ENCODE measurements at places on chromosomes 2 and 18.

DNA sequence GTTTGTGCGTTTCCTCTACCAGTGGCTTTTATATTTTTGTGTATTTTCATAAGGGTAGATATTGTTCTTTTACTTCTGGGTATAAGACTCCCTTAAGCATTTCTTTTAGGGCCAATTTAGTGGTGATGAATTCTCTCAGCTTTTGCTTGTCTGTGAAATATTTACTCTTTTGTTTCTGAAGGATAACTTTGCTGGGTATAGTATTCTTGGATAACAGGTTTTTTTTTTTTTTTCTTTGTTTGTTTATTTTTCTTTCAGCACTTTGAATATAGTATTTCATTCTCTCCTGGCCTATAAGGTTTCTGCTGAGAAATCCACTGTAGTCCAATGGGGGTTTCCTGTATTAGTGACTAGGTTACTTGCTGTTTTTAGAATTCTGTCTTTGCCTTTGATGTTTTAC lies 122.7 kb downstream of the XRCC5 start:
- no peak for DNase-seq

DNA sequence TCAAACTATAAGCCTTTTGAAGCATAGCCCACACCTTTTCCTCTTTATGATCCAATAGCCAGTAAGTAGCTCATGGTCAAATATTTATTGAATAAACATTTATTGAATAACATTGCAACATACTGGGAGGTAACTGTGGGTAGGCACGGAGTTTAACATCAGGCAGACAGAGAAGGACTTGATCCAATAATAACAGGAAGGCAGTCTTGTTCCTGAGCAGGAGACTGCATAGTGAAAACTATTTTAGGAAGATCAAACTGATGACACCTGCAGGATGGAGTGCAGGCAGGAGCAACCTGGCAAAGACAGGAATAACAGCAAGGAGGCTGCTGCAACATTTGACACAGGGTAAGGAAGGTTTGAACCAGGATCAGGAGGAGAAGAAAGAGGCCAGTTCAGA lies 3.1 kb upstream of the DCTN1 start:
- DNase-seq: peak; percentile 44

DNA sequence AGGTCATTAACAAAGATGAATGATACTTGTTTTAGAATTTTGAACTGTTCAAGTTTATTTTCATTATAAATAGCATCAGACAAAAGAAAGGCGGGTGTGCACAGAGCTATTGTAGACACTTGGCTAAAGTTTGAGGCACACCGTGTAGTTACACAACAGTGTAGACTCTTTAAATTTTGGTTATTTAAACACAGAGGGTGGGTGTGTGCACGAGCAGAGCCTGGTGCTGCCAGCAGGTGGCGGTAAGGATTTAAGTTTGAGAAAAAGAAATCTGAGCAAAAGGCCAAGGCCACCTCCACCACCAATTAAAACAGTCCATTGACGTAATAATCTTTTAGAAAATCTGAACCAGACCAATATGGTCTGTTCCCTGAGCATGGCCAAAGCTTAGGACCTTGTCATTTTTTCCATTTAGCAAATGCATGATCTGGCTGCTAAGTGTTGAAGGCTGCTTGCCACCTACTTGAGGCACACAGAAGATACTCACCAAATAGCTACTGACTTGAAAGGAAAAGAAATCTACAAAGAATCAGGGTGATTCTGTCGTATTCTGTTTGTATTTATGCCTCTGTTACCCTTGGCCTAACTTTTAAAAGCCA lies 14.3 kb downstream of the COPS7B start:
- no peak for DNase-seq

- no peak for DNase-seq
Measured at GRCh38 chr2:240636563-240637115, 11.4 kb downstream of the GPR35 start.

DNA sequence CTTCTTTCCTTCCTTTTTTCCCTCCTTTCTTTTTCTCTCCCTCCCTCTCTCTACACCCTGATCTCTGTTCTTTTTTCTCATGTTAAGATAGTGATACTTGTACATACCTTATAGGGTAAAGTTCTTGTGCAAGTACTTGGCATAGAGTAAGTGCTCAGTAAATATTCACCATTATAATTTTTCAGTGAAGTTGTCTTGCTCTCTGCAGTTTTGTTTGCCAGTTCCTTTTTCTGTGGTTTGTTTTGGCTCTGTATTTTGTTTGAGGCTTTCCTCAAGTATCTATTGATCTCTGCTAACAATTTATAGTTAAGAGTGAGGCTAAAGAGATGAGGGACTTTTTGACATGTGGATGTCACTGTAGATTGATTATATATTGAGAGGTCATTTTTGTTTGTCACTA lies 48.0 kb downstream of the MTX2 start:
- no peak for DNase-seq

- no peak for DNase-seq
Measured at GRCh38 chr2:204191574-204191973, 255.0 kb downstream of the ICOS start.

- no peak for DNase-seq
Measured at GRCh38 chr2:25711675-25712354, 38.4 kb upstream of the DTNB start.

DNA sequence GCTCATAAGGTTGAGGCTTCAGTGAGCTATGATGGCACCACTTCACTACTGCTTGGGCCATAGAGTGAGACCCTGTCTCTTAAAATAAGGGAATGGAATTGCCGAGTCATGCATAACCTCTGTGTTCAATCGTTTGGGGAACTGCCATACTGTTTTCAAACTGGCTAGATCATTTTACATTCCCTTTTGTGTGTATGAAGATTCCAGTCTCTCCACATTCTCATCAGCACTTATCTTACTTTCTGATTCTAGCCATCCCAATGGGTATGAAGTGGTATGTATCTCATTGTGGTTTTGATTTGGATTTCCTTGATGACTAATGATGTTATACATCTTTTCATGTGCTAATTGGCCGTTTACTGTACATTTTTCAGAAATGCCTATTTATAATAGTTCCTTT lies 23.7 kb downstream of the MARCHF7 start:
- no peak for DNase-seq

GRCh38 chr2:150878356-150878755 lies 383.3 kb downstream of the RBM43 start:
- DNase-seq: no peak

- DNase-seq: no peak
Measured at GRCh38 chr2:86446060-86446459, 4.9 kb downstream of the KDM3A start.

DNA sequence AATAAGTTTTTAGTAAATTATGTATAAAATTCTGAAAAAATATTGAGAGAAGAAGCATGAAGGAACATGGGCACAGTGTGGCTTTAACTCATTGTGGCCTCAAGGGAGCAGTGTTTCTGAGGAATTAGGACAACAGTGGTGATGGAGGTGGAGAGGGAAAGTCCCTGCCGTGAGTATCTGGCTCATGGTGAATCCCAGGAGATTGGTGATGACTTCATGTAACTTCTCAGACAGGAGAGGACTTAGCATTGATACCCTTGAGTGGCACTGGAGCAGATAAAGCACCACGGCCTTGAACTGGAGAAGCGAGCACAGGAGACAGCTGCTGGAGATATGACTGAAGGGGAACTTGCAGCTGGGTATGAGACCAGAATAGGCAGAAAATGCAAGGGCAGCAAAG lies 35.0 kb upstream of the LRP1B start:
- peak; percentile 16 for DNase-seq

DNA sequence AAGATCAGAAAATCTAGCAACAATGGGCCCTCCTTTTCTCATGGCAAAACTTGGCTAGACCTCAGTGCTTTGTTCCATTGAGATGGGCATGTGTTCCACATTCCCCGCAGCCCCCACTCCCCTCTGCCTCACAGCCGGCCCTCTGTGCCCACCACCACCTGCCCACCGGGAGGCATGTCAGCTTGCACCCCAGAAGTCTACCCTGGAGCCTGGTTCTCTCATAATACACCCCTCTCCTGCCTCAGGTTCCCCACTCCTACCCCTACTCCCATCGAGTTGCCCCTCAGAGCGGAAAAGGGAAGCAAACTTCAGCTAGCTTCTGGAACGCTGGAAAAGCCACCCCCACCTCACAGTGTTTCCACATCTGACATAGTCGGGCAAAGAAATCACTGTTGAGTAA lies 219.0 kb downstream of the ANAPC1 start:
- DNase-seq: no peak

DNA sequence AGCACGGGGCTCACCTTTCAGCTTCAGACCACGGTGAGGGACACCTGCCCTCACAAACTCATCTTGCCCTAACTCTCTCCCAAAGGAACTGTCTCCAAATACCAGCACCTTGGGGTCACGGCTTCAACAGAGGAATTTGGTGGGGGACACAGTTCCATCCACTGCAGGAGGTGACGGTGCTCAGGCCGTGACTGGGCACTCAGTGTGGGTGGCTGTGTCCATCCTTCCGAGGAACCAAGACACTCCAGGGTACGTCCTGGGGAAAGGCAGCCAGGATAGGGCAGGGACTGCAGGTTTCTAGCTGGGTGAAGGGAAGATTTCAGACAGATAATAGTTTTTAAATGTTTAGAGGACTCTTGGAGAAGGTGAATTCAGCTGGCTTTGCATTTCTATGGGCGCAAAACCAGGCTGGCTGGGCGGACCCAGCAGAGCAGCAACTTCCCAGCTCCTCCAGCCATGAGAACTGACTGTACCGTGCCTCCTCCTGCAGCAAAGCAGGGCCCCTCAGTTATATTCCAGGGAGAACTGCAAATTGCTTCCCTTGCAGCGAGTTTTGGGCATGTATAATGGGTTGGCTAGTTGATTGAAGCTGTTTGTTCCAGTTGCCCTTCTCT lies 23.9 kb upstream of the ALLC start:
- DNase-seq: no peak

- no peak for DNase-seq
Measured at GRCh38 chr2:53130441-53130943, 637.1 kb upstream of the CHAC2 start.

GRCh38 chr2:3145471-3146021 lies 232.1 kb downstream of the EIPR1 start:
- DNase-seq: no peak

GRCh38 chr2:225820826-225821225 lies 421.3 kb downstream of the NYAP2 start:
- DNase-seq: no peak

- DNase-seq: no peak
Measured at GRCh38 chr2:156573710-156574109, 137.5 kb downstream of the GPD2 start.

- no peak for DNase-seq
Measured at GRCh38 chr2:134391751-134392160, 137.9 kb downstream of the MGAT5 start.

- DNase-seq: no peak
Measured at GRCh38 chr2:96116879-96117533, 635 bp upstream of the ADRA2B start.

DNA sequence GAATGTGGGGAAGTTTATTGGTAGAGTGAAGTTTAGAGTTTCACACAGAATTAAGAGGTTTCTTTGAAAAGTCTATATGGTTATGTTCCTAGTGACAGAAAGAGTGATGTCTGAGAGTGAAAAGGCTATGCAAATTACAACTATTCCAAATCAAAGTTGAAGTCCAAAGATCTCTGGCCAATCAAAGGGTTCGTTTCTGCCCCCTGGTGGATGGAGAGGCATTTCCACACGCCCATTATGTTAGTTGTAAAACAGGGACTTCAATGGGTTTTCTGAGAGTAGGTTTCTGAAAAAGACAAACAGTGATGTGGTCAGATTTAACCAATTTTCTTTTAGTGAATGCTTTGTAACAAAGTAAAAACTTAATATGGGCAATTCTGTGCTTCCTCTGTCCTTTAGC lies 441.5 kb upstream of the POU3F3 start:
- no peak for DNase-seq

DNA sequence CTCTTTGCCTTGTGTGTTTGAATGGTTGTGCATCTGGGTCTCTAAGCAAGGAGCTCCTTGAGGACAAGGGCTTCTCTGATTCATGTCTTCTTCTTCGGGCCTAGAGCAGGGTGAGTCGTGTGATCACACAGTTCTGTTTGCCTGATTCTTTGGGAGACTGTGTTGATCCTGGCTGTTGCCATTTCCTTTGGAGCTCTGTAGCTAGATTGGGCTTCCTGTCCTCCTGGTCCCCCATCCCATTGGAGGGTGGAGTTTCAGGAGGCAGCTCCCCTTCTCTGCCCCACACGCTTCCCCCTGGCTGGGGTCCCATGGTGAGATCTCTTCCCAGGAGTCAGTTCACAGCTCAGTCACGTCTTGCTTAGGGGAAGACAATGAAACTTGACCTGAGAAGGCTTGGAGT lies 92.8 kb downstream of the TRIB2 start:
- no peak for DNase-seq
